ENCODE measurements at places on chromosomes 16 and 17.

DNA sequence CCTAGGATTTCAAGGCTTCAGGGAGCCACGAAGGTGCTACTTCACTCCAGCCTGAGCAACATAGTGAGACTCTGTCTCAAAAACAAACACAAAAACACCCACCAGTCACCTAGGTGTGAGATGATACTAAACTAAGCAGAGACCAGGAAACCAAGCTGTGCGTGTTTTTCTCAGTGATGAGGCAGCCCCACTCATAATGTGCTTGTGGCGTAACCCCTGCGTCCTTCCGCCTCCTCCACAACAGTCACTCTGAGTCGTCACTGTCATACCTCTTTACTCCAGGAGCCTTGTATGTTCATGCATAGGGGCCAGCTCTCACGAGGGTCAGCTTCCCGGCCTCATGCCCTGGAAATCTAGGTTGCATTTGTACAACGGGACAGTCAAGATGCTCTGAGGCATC is 31.1 kb upstream of the SLC47A1 start:
- DNase-seq, result no peak

- no peak for DNase-seq
These were observed 1.6 kb downstream of the RPL13 start for GRCh38 chr16:89561884-89562599.

DNA sequence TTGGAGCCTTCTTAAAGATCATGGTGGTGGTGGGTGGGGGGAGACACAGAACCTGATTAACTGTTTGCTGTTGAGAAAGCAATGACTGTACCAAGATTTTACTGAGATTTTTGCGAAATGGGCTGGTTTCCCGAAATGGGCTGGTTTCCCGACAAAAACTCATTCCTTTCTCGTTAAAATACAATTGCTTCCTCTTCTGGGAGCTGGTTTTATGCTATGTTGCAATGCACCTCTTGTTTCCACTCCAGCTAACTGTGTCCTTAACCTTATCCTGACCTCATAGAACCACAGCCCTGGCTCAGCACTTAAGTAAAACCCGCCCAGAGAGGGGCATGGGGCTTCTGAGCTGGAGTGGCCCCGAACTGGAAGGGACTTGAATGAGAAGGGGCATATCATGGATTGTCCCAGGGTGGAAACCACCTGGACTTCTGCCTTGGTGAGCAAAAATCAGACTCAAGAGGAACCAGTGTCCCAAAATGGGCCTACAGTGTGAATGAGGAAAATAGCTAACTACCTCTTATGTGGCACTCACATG is 20.9 kb downstream of the FAM20A start:
- DNase-seq, result no peak

- DNase-seq, result no peak
These were observed 29.5 kb downstream of the SHISA9 start for GRCh38 chr16:12930881-12931280.

GRCh38 chr17:7249830-7250229 is 1.7 kb downstream of the CTDNEP1 start:
- DNase-seq, result no peak

DNA sequence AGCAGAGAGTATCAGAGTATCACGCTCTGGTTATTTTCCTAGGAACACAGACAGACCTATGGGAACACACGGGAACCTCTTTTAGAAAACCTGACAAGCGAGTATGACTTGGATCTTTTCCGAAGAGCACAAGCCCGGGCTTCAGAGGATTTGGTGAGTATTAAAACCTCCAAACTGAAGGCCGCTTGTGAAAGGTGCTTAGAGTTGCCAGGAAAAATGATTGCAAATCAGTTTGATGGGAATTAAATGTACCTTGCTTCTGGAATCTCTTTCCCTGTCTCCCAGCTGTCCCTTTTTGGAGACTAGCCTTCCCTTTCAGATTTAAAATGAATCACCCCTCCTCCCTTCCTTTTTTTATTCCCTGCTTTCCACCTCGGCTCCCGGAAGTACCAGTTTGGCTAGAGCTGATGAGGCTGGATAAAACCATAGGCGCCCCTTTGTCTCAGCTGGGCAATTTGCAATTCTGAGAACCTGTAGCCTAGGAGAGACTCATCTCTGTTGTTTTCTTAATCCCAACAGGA is 27.3 kb downstream of the KAT7 start:
- no peak for DNase-seq

DNA sequence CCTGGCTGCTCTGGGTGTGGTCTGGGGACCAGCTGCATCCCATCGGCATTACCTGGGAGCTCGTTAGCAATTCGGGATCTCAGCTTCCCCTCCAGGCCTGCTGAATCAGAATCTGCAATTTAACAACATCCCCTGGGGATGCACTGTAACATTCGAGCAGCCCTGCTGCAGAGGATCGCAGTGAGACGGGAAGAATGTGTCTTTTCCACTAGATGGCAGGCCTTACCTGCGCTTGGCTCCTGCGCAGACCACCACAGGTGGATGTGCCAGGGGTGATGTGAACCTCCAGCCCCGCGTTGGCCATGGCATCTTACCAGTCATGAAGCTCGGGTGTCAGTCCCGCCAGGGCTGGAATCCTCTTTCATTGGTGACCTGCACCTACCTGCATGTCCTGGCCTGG is 209.9 kb downstream of the PRKCB start:
- no peak for DNase-seq

GRCh38 chr17:12391468-12391867 is 274.2 kb upstream of the MYOCD start:
- no peak for DNase-seq

- DNase-seq, result no peak
These were observed 783 bp downstream of the BHLHA9 start for GRCh38 chr17:1271030-1271423.

GRCh38 chr17:8237175-8237574 is 10.7 kb downstream of the CTC1 start:
- no peak for DNase-seq

- DNase-seq, result no peak
These were observed 8.0 kb upstream of the ZNF469 start for GRCh38 chr16:88374736-88375135.

- no peak for DNase-seq
These were observed 15.2 kb downstream of the PHLPP2 start for GRCh38 chr16:71709229-71709781.

DNA sequence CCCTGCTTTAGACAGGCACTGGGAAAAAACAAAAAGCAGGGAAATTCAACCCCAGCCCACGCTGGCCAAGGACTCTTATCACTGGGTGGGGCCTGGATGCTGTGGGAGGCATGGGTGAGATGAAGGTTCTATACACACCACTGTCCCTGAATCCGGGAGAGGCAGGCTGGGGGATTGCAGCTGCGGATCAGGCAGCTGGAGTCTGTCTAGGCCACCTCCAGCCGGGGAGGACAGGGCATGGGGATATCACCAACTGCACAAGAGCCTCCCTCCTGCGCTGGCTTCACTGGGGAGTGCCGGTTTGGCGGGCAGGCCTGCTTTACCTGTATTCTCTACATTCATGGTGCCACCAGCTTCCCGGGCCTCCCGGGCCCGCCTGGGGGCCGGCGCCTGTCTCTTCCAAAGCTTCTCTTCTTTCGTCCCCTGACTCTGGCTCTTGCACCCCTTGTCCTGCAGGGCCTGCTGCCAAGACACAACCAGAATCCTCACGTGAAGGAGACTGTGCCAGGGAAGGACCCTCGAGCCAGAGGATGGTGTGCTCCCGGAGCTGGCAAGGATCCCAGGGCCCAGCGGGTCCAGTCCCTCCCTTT is 13.9 kb downstream of the KIFC3 start:
- no peak for DNase-seq

GRCh38 chr17:45748731-45749310 is 35.3 kb upstream of the CRHR1 start:
- no peak for DNase-seq

DNA sequence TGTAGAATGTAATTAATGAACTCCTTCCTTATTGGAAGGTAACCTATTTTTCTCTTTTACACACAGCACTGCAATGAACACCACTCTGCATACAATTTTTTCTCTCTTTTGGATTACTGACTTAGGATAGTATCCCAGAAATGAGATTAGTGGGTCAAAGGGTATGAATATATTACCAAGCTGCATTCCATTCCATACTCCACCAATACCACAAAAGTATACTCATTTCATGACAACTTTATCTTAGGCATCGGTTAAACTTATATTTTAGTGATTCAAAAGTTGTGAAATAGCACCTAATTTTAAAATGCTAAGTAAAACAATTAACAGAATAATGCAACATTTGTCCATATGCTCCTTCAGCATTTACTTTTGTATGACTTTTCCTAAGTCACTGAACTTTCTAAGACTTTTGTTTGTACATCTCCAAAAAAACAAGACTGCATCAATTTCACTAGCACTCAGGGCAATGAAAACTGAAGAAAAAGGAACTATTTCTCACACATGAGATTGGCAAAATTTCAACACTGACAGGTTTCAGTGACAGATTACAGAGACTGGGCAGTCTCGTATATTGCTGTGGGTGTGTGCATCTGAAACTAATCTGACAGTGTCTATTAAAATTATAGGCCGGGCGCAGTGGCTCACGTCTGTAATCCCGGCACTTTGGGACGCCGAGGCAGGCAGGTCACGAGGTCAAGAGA is 32.1 kb downstream of the HELZ start:
- no peak for DNase-seq

GRCh38 chr17:31427684-31428083 is 36.2 kb downstream of the RAB11FIP4 start:
- no peak for DNase-seq

DNA sequence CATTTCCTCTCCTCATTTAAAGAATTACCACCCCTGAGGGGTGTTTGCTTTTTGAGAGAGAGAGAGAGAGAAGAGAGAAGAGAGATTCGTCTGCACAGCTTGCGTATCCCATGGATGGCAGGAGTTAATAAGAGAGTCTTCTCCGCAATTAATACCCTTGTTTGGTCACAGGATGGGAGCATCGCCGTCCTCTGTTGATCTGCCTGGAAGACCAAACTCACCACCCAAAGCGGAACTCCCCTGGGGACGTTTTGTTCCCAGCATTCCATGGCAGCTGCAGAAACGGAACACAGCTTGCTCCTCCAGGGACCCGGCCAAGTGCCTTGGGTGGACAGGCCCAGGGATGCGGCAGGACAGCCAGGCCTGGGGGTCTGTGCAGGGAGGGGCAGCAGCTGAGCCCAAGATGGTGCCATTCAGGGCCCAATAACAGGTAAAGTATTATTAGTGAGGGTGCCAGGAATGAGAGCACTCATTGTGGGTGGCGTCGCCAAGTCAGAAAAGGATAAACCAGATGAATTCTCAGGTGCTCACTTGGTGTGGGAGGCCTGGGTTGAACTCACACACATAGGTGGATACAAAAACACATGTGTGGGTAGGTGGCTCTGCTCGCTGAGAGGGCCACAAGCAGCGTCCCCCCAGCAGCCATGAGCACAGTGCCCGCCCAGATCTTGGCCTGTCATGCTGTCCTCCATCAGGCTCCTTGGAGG is 83.1 kb downstream of the NT5M start:
- DNase-seq, result no peak

DNA sequence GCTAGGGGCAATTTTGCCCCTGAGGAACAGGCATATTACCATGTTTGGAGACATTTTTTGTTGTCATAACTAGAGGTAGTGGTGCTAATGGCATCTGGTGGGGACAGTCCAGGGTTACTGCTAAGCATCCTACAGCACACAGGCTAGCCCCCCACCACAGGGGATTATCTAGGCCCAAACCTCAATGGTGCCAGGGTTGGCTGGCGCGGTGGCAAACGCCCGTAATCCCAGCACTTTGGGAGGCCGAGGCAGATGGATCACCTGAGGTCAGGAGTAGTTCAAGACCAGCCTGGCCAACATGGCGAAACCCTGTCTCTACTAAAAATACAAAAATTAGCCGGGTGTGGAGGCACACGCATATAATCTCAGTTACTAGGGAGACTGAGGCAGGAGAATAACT is 15.2 kb downstream of the C1QTNF1 start:
- no peak for DNase-seq

GRCh38 chr16:17432901-17433576 is 37.7 kb downstream of the XYLT1 start:
- no peak for DNase-seq

DNA sequence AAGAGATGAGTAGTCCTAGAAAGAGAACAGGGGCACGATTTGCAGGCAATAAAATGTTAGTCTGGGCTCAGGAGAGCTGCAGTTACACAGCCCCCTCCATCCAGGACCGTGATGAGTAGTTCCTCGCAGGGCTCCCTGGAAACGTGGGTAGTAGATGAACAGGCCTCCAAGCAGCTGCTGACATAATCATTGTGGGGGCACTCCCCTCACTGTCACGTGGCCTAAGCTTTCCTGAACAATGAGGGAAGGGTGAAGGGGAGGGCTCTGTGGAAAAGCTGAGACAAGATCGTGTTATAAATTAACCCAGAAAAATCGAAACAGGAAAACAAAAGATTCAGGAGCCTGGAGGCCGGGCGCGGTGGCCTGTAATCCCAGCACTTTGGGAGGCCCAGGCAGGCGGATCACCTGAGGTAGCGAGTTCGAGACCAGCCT is 1.3 kb upstream of the PER1 start:
- peak; percentile 59 for DNase-seq

DNA sequence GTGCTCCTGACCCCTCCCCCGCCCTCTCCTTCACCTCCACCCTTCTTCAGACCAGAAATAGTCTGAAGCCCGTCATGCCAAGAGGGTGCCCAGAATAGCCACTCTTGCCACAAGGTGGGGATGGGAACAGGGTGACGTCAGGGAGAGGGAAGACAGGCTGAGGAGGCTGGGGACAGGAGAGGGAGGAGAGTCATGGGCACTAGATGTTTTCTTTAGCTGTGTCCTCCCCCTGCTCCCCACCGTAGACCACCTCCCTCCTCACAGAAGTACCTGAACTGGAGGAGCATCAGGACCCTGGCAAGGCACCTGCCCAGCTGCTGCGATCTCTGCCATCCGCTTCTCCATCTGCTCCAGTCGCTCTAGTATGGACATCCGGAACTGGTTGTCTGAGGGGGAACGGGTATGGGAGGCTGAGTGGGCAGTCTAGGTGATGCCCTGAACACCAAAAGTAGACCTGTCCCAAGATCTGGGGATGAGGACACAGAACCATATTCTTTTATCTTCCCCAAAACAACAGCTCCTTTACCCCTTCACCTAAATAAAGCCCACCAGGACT is 6.6 kb upstream of the SPAG7 start:
- DNase-seq, result no peak

- no peak for DNase-seq
These were observed 41.8 kb downstream of the MYO18A start for GRCh38 chr17:29138184-29138955.

DNA sequence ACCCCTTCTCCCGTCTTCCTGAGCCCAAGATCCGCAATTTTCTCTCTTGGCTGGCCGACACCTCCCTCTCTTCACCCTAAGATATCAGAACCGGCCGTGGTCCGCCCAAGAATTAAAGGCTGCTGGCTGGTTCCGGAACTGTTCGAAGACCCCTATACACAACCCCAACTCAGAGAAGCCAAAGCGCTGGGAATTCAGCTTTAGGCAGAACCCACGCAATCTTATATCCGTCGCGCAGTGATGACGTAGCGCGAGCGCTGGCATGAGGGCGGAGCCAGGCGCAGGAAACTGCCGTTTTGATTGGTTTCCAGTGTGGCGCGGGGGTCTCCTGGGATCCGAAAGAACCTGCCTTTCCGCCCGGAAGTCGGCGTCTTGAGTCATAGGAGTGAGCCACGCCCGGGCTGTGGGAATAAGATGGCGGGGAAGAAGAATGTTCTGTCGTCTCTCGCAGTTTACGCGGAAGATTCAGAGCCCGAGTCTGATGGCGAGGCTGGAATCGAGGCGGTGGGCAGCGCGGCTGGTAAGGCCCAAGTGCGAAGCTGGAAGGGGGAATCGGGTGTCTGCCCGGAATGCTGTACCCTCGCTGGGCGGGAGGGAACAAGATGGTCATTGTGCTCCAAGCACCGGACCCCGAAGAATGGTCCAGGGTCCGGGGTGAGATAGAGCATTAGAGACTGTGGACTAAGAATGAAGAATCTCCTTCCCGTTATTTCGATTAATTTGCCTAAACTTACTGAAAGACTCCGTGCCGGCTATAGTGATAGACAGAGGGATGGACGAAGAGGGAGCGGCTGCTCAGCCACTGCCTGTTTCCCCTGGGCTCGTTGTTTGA is at the start of the genes RECQL5 and SAP30BP:
RECQL5 (minus strand) TSS at position 196 of the 832 bp plus-strand sequence. CDS start 597 bp downstream, outside the sequence.
SAP30BP (plus strand) TSS at position 380 of the 832 bp plus-strand sequence; CDS start at position 415, 35 bp downstream.
- peak; percentile 98 for DNase-seq
